ENCODE measurements at places on chromosomes 2 and 18.
A peak's percentile ranks its signal among the peaks of the same experiment; 100 is the strongest.

- no peak for DNase-seq
These were observed 685.9 kb downstream of the ARHGAP15 start for GRCh38 chr2:143815082-143815481.

DNA sequence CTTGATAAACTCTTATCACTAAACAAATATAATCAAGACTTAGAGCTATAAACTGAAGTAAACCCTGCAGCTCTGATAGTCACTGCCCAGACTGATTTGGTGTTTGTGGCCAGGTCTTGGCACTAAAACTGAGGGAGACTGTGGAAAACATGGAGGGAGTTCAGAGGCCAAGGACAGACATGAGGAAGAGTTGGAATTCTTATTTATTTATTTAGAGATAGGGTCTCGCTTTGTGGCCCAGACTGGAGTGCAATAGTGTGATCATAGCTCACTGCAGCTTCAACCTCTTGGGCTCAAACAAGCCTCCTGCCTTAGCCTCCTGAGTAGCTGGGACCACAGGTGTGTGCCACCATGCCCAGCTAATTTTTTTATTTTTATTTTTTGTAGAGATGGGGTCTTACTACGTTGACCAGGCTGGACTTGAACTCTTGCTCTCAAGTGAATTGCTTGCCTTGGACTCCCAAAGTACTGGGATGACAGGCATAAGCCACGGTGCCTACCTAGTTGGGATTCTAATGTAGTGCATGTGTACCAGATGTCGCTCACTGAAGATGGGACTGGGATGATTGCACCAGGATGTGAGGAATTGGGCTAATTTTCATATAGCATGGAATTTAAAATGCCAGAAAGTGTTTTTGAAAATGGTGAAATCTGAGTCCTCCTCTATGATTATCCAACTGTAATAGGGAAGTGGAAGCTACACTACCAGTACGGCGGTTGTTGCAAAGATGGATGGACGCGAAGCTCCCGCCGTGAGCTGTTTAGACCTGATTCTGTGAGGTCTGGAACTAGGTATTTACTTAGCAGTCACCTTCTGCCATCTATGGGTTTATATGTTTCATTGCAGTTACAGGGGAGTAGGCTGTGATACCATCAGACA lies 52.7 kb upstream of the CTLA4 start:
- DNase-seq = peak; percentile 80

- DNase-seq = no peak
These were observed 117.6 kb upstream of the APCDD1 start for GRCh38 chr18:10336749-10337350.

- DNase-seq = peak; percentile 33
These were observed 101.4 kb upstream of the RAB6C start for GRCh38 chr2:129877795-129878775.

Measured in amniotic epithelial cell (primary cell).